Activated CD8-positive, alpha-beta memory T cell treated with anti-CD3 and anti-CD28 coated beads, Interleukin-2, amount 50 U/mL, for 48 hours (primary cell): ENCODE measurements at places on chromosomes 7 and 10.

- DNase-seq, result no peak
These were observed 5.5 kb downstream of the CUEDC2 start for GRCh38 chr10:102426803-102427287.

- no peak for DNase-seq
These were observed 65.4 kb upstream of the TNS3 start for GRCh38 chr7:47647181-47647917.

DNA sequence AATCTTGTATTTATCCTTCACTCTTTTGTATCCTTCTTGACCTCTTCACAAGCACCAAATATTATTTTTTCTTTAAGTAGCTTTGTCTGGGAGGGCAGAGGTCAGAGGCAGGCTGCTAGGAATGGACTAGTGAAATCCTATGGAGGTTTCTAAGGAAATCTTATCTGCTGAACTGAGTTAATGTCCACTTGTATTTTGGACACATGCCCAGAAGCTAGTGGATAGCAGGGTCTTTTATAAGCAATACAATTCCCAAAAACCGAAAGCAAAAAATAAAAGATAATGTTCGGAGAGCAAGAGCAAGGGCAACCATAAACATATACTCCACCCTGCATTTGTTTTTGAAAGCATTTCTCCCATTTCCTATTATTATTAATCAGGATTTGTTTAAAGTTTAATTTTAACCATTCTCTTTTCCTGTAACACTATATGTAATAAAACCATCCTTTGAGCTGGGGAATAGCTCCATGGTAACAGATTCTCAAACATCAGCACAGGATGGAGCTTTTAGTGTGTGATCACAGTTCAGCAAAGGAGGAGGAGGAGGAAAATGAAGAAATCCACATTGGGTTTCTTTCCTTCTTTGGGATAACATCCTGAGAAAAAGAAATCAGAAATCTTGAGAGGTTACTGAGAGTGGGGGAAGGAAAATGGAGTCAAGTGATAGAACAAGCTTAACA is 328.2 kb upstream of the LRRN3 start:
- DNase-seq, result no peak

DNA sequence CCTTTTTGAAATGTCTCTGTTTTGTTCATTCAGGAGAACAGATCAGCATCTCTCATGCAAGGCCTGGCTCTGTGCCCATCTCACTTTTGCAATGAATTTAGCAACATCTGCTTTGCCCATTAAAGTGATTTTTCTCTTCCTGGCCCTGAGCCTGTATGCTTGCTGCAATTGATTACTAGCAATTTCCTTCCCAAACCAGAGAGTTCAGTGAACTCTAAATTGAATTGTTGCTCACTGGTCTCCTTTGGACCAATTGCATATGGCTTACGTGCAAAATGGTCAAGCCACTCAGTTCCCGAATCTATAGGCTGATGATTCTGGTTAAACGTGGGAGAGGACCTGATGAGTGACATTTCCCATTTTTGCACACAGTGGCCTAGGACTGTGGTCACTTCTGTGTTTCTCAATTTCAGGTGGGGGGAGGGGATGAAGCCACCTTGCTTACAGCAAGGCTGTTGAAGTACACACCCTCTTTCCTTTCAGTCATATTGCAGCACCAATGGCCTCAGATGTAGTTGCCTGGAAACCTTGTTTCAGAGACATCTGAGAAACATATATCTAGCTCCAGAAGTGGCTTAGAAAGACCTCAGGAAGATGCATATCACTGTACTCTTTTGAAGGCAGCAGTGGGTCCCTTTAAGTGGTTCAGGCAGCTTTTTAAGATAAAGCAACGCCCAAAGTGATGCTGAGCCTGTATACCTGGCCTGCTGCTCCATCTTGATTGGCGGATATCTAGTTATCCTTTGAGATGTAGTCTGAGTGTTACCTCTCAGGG is 201.4 kb downstream of the PTEN start:
- no peak for DNase-seq

DNA sequence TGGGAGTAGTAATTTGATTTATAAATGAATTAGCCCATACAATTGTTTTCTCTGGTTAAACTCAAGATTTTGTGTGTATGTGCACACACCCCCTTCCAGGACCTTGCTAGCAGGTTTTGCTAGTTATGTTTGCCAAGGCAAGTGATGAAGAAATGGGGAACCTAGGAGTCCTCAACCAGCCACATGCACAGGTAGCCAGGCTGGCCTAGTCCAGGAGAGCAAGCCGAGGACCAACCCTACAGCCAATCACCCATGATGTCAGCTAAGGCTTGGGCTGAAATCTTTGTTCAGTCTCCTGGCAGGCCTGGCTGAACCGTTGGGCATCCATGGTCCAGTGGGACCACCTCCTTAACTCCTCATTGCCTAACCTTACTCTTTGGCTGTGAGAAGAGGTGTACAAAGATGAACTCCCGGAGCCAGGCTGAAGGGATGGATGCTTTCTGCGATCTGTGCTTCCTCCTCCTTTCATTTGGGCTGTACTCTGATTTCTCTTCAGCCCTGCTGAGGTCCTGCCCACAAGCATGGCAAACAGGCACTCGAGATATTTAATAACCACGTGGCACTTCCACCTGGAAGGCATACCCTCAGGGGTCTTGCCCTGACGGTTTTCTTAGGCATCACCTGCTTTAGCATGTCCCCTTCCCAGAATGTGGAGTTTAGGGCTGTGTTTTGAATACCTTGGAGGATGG is 22.1 kb downstream of the HNRNPA2B1 start:
- no peak for DNase-seq

DNA sequence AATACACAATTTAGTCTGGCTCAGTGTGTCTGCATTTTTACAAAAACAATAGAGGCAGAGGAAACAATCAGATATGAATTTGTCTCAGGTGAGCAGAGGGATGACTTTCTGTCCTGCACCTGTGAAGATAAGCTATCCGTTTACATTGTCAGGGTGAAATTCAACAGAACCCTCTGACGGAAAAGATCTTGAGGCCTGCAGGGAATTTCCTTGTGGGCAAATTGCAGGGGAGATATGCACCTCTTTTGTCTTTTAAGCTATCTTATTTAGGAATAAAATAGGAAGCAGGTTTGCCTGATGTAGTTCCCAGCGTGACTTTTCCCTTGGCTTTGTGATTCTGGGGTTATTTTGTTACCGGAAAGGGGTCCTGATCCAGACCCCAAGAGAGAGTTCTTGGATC is 325.1 kb downstream of the GALNT17 start:
- no peak for DNase-seq

DNA sequence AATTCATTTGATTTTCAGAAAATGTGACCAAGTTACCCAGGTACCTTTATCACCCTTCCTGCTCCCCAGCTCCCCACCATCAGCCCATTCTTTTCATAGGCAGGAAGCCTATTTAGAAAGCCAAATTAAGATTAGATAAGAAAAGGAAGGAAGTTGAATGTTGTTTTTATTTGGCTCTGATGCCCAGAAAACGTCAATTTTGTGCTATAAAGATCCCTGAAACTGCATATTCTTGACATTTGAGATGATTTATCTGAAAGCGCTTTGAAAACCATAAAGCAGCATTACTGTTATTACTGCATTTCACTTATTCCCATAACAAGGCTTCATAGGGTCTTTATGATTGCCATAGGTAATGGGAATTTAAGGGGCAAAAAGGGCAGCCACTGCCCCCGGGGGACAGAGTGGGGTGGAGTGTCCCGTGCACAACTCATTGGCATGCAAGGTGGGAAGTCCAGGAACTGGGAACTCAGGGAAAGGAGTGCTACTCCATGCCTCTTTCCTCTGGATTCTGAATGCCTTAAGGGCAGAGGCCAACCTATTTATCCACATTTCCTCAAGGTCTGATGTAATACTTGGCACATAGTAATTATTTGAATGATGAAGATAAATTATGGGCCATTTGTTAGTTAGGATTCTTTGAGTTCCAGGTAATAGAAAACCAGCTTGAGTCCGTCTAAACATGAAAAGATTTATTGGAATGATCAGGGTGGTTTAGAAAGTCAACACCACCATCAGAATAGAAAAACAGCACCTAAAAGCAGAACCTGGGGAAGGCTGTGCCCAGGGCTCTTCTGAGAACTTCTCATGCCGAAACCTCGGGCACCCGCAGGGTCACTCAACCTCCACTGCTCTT is 100.6 kb upstream of the ELMO1 start:
- no peak for DNase-seq

DNA sequence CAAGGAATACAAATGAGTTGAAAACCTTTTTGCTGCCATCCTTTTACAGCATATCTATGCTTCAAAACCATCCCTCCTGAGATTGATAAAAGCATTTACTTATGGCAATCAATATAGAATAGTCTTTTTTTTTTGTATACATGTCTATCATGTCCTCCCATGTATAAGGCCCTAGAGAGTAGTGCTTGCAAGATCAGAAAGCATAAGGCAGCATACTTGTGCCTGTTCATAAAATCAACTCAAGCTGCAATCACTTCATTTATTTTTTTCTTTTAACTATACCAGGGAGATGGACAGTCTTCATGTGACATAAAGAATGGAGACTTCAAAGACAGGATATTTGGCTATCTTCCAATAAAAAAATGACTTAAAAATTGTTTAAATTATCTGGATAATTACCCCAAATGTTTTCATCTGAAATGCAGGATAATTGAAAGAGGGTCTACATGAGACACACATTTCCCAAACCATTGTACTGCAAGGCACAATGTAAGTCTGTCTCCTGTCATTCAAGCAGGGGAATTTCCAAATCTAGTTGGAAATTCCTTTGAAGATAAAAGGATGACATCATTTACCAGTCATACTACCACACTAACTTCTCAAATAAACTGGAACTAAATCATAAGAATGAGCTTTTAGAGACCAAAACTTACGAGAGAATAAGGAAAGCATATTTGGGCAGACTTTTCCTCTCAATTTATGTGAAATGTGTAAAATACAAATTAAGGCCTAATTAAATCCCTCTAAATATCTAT is 22.5 kb downstream of the LRRN3 start:
- DNase-seq, result no peak
